ENCODE measurements at places on chromosomes 4 and X. TPM values are rescaled to one million over a fixed set of nuclear protein-coding genes. Genes with fewer than 3 reads are reported as not detected.
A peak's percentile ranks its signal among the peaks of the same experiment; 100 is the strongest.

The FNIP2 gene
- total RNA-seq, result 38.7 TPM

The COX7B2 gene
- total RNA-seq, result not detected

DNA sequence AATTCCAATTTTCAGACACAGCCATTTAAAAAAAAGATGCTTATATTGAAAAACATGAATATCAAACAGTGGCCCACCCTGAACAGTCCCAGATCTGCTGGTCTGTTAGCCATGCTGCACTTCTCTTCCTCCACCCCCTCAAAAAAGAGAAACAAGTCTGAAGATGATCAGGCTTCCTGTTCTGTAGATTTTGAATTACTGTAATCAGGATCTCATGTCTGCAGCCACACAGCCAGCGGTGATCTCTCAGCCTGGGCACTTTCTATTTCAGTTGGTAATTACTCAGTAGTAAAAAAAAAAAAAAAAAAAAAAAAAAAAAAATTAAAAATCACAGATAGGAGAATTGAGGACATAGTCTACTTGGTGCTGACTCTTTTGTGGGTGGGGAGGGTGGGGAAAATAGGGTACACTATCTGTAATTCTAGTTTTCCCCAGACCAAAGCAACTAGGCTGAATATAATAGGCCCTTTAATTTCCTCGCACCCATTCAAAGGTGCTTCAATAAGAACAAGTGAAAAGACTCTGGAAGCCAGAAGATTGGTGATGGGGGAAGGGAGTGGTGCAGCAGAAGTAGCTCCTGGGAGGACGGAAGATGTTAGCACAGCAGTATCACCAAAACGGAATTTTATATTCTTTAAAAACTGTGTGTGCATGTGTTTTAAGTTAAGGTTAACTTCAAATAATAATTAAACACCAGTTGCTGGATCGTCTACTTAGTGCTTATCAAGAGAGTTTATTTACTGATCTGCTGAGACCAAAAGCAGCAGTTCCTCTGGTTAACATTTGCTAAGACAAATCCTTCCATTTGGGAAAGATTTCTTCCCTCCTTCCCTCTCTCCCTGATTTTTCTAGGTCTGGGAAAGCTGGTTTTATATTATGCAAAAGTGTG is 47.0 kb downstream of the SPRY1 start:
- no peak for DNase-seq

DNA sequence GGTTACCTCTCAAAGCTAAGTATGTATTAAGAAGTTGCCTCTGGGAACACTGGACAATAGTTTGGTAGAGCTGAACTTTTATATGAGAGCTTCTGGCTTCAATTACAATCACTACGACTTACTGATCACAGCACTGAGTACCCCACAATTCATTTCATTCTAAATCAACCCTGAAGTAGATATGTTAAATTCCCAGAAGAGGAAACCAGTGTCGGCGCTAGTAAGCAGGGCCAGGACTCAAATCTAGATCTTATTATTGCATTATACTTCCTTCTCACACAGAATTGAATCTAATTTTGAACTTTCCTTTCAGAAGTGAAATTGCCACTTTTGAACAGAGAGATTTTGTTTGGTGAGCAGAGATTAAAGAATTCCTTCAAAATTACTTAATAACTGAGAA is 41.8 kb downstream of the HUWE1 start:
- DNase-seq, result no peak

DNA sequence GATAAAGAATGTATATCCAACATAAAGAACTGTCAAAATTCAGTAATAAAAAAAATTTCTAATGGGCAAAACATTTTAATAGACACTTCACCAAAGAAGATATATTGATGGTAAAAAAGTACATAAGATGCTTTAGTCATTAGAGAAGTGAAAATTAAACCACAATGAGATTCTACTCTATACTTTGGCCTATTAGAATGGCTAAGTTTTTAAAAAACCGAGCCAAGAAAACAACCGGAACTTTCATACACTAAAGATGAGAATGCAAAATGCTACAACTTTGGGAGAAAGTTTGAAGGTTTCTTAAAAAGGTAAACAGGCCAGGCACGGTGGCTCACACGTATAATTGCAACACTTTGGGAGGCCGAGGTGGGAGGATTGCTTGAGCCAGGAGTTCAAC is 20.8 kb downstream of the CNOT6L start:
- no peak for DNase-seq

GRCh38 chrX:45849261-45849862 is 648.7 kb upstream of the DIPK2B start:
- DNase-seq, result peak; percentile 36

DNA sequence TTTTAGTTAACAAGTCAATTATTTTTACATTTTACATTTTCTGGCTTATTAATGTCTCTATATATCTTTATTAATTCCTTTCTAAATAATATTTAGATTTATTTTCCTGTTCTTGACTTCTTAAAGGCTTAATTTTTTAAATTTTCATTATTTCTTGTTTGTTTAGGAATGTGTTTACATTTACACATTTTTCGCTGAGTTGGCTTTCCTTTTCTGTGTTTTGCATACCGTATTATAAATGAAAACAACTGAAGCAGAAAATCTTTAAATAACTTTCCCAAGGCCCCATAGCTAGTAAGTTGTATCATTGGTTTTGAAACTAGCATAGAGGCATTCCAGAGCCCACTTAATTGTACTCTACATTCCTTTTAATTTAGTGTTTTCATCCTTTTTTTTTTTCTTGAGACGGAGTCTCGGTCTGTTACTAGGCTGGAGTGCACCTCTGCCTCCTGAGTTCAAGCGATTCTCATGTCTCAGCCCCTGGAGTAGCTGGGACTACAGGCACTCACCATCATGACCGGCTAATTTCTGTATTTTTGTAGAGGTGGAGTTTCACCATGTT is 261.6 kb downstream of the IQCM start:
- DNase-seq, result no peak

GRCh38 chrX:39296472-39296871 is 495.2 kb downstream of the MID1IP1 start:
- DNase-seq, result no peak

All from Calu3 (cell line).